NCI-H1694 (cell line): ENCODE measurements at places on chromosomes 5 and 9.

DNA sequence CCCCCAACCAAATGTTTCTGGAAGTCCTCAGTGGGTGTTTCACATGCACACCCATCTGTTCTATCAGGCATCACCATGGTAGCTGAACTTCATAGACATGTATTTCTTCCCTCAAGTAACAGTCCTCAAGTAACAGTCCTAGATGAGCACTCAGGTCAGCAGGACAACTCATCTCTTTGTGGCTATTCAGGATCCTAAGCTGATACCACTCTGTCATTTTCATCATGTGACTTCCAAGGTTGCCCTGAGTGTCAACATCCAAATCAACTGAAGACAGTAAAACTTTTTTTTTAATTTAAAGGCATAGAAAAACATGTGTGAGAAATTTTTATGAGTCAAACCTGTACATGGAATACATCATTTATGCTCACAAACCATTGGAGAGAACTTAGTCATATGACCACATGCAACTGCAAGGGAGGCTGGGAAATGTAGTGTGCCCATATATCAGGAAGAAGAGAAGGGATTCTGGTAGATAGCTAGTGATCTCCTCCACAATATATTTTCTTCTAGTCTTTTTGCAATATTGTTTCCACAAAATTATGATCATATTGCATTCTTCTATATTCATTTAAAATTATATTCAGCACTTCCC, 64.2 kb upstream of the FST start:
- no peak for DNase-seq

GRCh38 chr5:139664727-139665351, 16.7 kb downstream of the CXXC5 start:
- no peak for DNase-seq

DNA sequence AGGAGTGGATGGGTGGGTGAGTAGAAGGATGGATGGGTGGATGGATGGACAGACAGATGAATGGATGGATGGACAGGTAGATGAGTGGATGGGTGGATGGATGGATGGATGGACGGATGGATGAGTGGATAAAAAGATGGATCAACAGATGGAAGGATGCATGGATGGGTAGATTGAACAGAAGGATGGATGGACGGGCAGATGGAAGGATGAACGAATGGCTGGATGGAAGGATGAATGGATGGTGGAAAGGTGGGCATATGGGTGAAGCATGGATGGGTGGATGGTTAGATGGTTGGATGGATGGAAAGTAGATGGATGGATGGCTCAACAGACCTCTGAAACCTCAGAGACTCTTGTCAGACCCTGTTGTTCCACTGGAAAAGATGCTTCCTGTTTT, 10.1 kb downstream of the FLT4 start:
- DNase-seq: no peak

GRCh38 chr9:34907044-34907443, 51.0 kb upstream of the PHF24 start:
- DNase-seq: no peak

GRCh38 chr9:92658611-92659010, 11.3 kb downstream of the IPPK start:
- DNase-seq: no peak

GRCh38 chr5:177546258-177546741, 8.1 kb downstream of the FAM193B start:
- peak; percentile 32 for DNase-seq

GRCh38 chr5:157550663-157551062, 24.9 kb downstream of the ADAM19 start:
- no peak for DNase-seq

GRCh38 chr9:86324308-86324707, 29.9 kb downstream of the TUT7 start:
- no peak for DNase-seq

- DNase-seq: no peak
These were observed 243.1 kb upstream of the RFX3 start for GRCh38 chr9:3768712-3769457.

GRCh38 chr5:56012281-56012963, 17.7 kb upstream of the IL6ST start:
- DNase-seq: no peak

DNA sequence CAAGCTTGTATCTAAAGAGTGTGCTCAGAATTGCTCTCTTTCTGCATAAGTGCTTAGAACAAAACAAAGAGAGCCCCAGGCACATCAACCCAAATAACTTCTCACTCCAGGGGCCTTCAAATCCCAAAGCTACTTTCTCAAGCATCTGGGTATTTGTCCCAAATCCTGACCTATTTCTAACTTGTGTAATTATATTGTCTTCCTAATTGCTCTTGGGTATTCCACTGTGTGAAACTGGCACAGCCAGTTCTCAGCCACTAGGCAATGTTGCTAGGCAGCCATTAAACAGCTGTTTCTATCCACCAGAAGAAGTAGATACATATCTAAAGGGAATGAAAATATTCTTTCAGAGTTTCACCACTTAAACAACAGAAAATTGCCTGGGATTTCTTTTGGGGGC, 198.8 kb downstream of the PRELID2 start:
- no peak for DNase-seq

GRCh38 chr5:168073311-168073710, 218.1 kb upstream of the WWC1 start:
- no peak for DNase-seq

DNA sequence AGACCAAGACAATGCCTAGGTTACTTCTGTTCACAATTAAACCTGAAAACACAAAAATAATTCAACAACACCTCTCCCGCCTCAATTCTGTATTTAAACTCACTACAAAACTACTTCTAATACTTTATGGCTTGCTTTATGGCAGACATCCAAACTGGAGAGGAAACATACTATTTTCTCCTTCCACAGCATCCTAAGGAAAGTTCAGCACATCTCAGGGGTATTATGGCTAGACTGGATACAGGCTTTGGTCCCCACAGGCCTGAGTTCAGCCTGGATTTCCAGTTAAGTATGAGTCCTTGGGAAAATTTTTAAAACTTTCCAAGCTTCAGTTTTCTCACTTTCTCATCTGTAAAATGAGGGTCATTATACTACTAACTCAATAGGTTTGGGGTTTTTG, 480.2 kb downstream of the CAAP1 start:
- no peak for DNase-seq

DNA sequence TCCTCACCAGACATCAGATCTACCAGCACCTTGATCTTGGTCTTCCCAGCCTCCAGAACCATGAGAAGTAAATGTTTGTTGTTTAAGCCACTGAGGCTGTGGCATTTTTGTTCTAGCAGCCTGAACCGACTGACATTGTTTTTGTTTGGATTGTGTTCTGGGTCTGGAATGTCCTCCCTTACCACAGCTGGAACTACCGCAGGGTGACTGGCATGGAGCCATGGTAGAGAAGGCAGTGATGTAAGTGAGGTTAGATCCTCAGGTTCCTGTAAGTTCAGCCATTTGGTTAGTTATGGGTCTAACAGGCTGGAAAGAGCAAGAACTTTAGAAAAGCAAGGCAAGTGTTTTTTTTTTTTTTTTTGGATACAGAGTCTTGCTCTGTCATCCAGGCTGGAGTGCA, 209.3 kb downstream of the DAB2IP start:
- DNase-seq: no peak

DNA sequence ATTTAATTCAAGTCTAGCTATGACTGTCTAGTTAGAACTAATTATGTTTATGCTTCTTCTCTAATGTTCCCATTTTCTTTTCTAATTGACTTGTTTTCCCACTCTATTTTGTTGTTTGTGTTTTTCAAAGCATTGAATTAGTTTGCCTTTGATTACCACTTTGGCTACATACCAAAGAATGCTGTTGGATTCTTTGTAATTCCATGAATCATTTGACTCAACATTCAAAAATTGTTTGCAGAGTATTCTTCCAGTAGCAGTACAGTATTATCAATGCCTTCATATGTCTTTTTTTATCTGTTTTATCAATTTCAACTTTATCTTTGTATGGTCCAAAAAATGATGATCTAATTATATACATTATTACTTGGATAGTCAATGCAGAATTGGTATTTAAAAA, 288.7 kb downstream of the RFX3 start:
- DNase-seq: no peak

DNA sequence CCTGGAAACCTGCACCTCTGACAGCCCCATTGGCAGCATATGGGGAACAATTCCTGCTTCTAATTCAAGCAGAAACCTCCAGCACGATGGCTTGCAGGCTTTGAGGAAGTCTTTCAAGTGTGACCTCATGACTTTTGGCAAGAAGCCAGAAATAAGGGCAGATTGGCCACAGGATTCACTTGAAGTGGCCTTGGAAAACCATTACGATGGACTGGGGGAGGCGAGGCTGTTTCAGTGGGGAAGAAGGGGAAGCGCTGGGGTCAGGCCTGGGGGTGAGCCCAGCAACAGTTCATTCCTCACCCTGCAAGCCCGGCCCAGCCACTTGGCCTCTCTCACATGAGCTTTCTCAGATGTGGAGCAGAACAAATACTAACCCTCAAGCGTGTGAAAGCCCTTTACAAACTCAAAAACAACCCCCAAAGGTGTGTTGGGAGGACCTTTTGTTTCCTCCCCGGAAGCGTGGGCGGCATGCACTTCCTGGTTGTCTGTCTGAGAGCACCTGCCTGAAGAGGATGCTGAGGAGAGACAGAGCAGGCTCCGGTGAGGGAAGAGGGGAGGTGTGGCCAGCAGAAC, 26.9 kb upstream of the EEIG1 start:
- DNase-seq: no peak

- DNase-seq: no peak
These were observed 35.0 kb downstream of the ITK start for GRCh38 chr5:157215514-157216167.

- peak; percentile 3 for DNase-seq
These were observed 6.9 kb upstream of the GRPEL2 start for GRCh38 chr5:149338364-149338763.

DNA sequence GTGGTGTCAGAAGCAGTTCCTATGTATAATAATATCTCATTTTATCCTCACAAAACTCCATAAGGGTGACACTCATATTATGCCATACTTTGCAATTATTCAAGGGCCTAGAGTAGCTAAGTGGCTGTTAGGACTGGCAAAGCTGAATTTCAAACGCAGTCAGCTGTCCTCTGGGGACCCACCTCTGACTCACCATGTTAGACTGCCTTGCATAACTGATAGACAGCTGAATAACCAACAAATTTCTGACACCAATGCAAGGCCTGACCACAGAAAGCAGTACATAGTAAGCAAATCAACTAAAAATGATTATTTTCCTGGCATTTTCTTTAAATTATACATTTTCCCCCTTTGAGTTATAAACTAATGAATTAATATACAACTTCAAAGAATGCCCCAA, 251.6 kb upstream of the PTGER4 start:
- DNase-seq: no peak

- no peak for DNase-seq
These were observed 22.5 kb downstream of the AQP7 start for GRCh38 chr9:33379666-33380389.

DNA sequence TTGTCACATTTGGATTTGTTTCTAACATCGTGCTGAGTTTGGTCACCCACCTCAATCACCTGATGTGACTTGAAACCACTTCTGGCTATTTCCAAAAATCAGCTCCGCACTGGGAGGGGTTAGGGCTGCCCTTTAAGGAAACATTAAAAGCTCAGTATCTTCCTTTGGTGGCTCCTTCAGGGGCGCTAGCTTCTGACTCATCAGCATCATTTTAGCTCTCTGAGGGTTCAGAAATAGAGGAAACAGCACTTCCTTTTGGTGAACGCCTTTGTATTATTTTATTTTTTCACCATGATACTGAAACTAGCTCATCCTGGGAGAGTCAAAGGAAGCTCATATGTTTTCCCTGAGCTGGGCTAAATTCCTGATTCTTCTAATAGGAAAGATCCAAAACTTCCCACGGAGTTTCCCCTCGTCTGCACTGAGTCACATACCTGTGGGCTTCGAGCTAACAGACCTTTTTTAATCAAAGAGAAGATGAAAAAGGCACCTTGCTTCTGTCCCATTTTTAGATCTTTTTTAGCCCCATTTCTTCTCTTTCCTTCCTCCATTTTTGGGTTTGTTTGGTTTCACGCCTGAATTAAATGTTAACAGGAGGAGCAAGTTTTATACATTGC, 48.2 kb downstream of the ROPN1L start:
- no peak for DNase-seq

- DNase-seq: no peak
These were observed 69.8 kb downstream of the MRPL36 start for GRCh38 chr5:1729641-1730486.

- DNase-seq: no peak
These were observed 303.0 kb upstream of the PDE4D start for GRCh38 chr5:60196385-60197113.

DNA sequence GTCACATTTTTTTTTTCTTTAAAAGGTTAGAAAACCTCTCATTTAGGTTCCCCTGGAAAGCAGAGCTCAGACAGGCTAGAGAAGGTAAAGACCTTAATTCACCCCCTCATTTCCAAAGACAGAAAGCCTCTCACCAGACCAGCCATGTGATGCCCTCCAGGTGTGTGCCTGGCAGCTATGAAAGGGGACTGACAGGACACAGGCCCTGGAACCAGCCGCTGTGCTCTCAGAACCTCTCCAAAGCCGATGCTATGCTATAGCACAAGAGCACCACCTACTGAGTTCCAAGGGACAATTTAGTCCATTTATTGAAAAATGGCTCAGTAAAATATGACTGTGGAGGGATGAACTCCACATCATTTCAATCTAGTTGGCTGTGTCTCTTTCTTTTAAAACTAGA, 48.8 kb downstream of the FANCC start:
- peak; percentile 4 for DNase-seq

- DNase-seq: no peak
These were observed 989.8 kb downstream of the TLE1 start for GRCh38 chr9:80699511-80699998.

GRCh38 chr5:167064198-167064776, 1227.2 kb upstream of the WWC1 start:
- DNase-seq: no peak

GRCh38 chr5:34570721-34571676, 85.1 kb upstream of the RAI14 start:
- DNase-seq: no peak

DNA sequence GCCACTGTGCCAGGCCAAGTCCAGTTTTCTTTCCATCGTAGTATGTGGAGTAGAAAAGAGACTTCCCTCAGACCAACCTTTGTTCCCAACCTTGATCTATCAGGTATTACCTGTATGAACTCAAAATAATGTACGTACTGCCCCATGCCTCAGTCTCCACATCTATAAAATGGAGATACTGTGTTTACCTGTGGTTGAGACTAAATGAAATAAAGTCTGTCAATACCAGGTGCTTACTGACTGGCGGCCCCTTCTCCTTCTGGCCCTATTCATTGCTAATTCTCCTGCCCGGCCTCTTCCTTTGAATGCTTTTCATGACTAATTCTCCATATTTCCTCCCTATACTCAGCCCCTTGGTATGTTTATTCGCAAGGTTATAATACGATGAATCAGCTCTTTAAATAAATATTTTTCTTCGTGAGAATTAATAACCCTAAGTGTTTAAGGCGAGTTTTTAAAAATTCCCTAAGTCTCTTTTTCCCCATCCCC, 89.6 kb upstream of the BASP1 start:
- no peak for DNase-seq

- no peak for DNase-seq
These were observed 518.3 kb downstream of the IRX1 start for GRCh38 chr5:4113905-4114304.
